Stimulated activated CD8-positive, alpha-beta memory T cell treated with anti-CD3 and anti-CD28 coated beads, Interleukin-4, amount 100 ng/mL, for 4 hours (primary cell): ENCODE measurements at places on chromosomes 7 and 10.
A peak's percentile ranks its signal among the peaks of the same experiment; 100 is the strongest.

DNA sequence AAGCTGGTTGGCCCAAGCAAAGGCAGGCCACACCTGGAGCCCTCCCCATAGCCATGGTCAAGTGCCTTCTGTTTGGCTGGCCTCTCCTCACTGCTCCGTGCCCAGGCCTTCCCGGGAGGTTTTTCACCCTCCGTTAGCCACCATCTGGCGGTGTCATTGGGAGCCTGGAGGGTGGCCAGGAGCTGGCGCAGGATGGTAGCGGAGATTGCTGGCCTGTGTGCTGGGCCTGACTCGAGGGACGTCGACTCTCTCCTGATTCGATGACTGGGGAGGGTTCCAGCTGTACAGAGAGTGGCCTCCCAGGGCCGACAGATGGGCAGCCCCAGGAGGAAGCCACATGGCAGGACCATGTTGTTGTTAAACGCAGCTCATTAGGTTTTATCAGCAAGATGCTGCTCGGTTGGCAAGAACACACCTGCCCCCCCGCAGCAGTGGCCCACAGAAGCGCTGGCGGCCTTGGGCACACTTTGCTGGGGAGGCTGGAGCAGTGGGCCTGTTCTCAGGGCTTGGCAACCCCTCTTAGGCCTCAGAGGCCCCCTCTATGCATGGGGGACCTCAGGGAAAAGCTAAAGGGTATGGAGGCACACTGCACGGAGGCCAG is 64.0 kb upstream of the CACUL1 start:
- DNase-seq, result no peak

DNA sequence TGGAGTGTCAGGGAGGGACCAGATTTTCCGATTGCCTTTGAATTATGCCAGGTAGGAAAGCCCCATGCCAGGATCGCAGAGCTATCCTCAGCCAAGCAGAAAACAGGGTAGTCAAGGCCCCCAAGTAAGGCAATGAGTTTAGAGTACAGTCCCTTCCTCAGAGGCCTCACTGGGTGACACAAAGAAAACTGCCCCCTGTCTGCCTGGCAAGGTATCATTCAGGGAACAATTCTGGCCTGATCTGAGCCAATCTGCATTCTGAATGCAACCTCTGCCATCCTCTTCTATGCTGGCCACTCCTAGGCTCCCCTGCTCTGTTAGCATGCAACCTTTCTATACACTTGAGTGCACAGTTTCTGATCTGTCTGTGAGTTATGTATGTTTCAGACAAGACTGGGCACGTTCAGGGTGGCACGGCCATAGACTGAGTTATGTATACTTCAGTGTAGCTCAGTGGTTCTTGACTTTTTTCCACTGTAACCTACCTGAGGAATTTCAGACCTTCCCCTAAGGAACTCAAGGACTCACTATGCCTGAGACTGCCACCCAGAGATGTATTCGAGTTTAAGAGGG is 336.8 kb downstream of the PLXNA4 start:
- DNase-seq, result no peak

- peak; percentile 64 for DNase-seq
Measured at GRCh38 chr7:100088621-100089457, at the start of gene COPS6. Gene COPS6 (plus strand): TSS chr7:100088969. CDS start chr7:100088991, 22 bp downstream.

GRCh38 chr7:107879400-107880035 is 11.5 kb upstream of the DLD start:
- no peak for DNase-seq

DNA sequence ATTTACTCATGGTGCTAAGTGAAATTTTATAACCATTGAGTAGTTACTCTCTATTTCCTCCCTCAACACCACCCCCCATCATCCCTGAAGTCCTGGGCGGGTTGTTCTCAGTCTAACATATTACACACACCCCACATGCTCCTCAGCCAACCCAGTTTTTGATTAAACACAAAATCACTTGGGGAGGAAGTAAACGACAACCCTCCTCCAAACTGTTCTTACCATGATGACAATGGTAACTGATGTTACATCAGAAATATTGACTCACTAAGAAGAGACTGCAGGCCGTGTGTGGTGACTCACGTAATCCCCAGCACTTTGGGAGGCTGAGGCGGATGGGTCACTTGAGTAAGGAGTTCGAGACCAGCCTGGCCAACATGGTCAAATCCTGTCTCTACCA is 44.2 kb downstream of the RAB11FIP2 start:
- no peak for DNase-seq
